Sciatic nerve (tissue), 2 donors: ENCODE measurements at places on chromosomes 3 and 15. TPM values are rescaled to one million over a fixed set of nuclear protein-coding genes. Genes with fewer than 3 reads are reported as not detected.

The AGBL1 gene
- total RNA-seq, result 0.49 TPM

The TTLL13 gene
- 0.71 TPM for total RNA-seq

The SLC24A5 gene
- 0.89 TPM for total RNA-seq

The ZNF619 gene
- 7.3 TPM for total RNA-seq

The CDCP1 gene
- total RNA-seq, result 1.8 TPM
